ENCODE measurements at places on chromosomes 4 and X.

GRCh38 chr4:7830747-7831146 lies 108.9 kb downstream of the AFAP1 start:
- no peak for DNase-seq

DNA sequence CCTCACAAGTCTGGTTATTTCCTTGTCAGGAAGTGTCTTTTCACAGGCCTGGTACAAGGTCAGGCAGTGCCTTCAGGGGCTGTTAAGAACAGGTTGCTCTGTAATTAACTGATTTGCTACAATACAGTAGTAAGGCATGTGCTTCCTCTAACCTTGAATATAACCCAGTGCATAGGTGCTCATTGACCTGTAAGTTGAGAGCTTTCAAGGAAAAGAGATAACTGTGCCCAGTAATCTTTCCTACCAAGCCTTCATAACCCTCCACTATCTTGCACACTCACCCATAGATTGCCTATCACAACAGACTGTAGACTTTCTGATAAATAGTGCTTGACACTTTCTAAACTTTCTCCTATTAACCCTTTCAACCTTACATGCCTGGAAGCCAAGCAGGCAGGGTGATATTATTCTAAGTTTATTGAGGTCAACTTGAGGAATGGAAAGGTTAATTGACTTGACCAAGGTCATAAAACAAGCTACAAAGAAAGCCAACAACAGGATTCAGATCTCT lies 148.1 kb downstream of the PPARGC1A start:
- DNase-seq, result no peak

GRCh38 chr4:75040703-75041102 lies 107.8 kb downstream of the PARM1 start:
- DNase-seq, result no peak

GRCh38 chr4:7199129-7199725 lies 6.9 kb downstream of the SORCS2 start:
- no peak for DNase-seq

DNA sequence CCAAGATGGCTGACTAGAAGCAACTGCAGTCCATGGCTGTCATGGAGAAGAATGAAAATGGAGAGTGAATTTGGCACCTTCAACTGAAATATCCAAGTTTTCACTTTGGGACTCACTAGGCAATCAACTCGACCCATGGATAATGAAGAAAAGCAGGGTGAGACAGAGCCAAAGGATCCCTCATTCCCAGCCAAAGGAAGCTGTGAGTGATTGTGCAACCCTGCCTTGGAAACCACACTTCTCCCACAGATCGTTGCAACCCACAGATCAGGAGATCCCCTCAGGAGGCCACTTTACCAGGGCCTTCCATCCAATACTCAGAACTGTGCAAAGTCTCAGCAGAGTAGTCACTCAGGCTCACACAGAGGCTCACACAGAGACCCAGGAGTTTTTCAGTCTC lies 4.5 kb downstream of the CFAP299 start:
- no peak for DNase-seq

GRCh38 chrX:129606918-129607317 lies 47.8 kb downstream of the APLN start:
- peak; percentile 70 for DNase-seq

DNA sequence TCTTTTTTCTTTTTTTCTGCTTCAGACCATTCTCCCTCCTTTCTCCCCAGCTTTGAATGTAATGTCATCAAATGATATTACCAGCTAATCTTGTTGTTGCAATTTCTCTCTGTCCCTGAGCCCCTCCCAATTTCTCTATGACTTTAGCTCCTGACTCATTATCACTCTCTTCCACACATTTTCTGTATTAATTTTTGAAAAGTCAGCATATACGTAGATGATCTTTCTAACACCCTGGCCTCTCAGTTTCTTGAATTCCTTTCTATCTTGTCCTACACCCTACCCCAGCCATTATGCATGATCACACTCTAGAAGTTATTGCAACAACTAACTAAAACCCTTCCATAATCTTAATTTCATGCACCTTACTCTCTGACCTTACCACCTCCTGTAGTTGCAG lies 13.1 kb upstream of the TRPC3 start:
- no peak for DNase-seq

DNA sequence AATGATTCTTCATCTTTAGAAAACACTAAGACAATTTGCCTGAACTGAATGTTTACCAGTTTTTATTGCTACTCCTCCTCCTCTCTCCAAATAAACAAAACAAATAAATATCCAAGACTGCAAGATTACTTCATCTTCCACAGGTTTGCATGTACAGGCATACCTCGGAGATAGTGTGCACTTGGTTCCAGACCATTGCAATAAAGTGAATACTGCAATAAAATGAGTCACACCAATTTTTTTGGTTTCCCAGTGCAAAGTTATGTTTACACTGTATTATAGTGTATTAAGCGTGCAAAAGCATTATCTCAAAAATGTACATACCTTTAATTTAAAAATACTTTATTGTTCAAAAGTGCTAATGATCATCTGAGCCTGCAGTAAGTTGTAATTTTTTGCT lies 53.3 kb downstream of the FBXL5 start:
- no peak for DNase-seq

- DNase-seq, result peak; percentile 58
Observed at GRCh38 chr4:165355900-165356300, 22.9 kb upstream of the CPE start.

GRCh38 chr4:71270901-71271300 lies 67.9 kb upstream of the SLC4A4 start:
- no peak for DNase-seq

GRCh38 chr4:128686810-128687209 lies 122.7 kb upstream of the JADE1 start:
- no peak for DNase-seq

DNA sequence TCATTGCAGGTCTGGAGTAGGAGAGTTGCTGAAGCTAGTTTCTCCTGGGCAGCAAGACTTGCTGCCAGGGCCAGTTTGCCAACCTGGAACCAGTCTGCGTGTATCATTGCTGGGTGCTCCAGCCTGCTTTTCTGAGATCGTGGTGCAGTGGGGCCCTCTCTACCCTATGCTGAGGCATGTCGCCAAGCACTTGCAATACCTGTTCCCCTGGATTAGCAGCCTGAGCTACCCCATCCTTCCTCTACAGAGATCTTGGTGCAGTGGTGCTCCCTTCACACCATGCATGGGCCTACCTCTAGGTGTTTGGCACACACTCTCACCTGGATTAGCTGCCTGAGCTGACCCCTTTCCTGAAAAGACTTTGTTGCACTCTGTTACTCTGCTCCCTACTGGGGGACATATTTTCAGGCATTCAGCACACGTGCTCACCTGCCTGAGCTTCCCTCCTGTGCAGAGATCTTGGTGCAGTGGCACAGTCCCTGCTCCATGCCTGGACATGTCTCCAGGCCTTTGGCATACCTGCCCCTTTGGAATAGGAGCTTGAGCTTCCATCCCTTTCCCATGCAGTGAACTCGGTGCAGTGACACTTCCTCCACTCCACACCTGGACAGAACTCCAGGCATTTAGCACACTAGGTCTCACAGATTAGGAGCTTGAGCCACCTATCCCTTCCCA lies 133.7 kb upstream of the CXCL13 start:
- no peak for DNase-seq

- no peak for DNase-seq
Observed at GRCh38 chrX:40366661-40367060, 214.1 kb upstream of the ATP6AP2 start.

DNA sequence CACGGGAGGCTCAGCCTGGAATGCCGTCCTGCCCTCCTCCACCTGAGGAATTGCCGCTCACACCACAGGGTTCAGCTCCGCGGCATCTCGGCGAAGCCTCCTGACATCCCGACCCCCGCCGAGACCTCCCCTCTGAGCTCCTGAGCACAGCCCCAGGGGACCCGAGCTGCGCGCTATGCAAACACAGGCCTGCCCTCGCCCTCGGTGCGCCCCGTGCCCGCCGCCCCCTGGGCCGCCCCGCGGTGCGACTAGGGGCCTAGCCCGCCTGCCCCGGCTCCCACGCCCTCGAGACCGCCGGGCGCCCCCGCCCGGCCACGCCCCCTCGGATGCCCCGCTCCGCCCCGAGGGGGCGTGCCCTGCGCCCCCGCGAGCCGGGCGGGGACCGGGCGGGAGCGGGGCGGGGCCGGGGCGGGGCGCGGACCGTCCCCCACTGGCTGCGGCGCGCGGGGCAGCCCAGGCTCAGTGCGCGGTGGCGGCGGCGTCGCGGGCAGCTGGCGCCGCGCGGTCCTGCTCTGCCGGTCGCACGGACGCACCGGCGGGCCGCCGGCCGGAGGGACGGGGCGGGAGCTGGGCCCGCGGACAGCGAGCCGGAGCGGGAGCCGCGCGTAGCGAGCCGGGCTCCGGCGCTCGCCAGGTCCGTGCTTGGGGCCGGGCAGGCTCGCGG lies at the start of gene FGFR3:
Gene FGFR3, plus strand, starts transcription at position 462 of the 664 bp plus-strand sequence. CDS start 642 bp downstream, outside the sequence.
- peak; percentile 35 for DNase-seq

DNA sequence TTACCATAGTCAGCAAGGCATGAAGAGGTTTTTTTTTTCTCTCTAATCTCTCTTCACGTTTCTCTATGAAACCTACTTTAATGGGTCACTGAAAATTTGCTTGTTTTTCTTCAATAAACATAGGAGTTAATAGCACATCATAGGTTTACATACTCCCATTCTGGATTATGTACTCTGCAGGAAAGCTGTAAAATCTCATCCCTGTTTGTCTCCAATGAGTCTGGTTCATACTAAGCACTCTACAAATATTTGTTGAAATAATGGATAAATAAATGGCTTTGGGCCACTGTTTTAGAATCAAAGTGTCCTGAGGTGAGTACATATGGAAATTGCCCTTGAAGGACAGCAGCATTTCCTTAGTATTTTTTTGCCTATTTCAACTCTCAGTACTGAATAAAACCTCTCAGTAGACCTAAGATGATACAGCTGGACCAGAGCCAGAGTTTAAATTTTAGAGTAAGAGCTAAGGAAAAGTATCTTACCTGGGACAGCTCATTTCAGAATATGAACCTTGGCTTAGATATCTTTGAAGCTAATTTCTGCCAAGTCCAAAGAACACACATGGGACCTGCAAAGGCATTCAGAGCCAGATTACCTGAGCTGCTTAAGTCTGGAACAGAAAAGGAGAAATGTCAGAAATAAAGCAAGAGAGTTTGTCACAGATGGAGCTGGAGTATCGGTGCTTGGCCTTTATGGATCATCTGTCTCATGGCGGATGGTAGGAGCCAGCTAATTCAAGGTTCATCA lies 34.4 kb downstream of the PF4 start:
- DNase-seq, result no peak

DNA sequence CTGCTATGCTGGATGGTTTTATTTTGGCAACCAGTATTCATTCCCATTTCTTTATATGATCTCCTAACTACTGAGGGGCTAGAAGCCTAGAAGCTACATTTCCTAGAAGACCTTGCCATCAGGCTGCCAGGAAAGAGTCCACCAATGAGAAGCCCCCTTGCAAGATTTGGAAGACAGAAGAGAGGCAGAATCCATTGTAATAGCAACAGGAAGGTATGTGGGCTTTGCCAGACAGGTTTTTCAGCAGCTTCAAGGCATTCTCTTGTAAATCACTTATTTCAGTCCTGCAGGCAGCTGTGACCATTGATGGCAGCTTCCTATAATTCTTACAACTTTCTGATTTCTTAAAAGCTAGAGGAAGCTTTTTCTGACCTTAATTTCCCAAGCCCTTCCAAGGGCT lies 148.3 kb upstream of the NHS start:
- DNase-seq, result no peak

GRCh38 chrX:52271206-52271605 lies 86.5 kb downstream of the MAGED4 start:
- DNase-seq, result no peak

GRCh38 chrX:154436374-154436982 lies 476 bp upstream of the GDI1 start:
- DNase-seq, result peak; percentile 33

DNA sequence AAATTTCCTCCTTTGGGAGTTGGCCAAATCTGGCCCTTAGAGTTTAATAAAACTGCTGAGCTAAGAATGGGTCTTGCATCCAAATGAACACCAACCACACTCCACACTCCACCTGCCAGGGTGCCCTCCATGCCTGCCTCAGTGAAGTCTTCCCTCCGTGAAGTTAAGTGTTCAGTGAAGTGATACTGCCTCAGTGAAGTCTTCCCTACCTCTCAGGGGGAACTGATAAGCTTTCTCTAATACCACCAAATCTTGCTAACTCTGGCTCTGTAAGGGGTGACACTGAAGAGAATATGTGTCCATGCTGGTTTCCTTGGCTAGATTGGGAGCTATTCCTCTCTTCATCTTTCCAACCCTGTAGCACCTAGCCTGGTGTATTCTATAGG lies 27.9 kb downstream of the MED28 start:
- DNase-seq, result no peak

- peak; percentile 83 for DNase-seq
Observed at GRCh38 chrX:40651620-40652223, 4.4 kb upstream of the CXorf38 start.

DNA sequence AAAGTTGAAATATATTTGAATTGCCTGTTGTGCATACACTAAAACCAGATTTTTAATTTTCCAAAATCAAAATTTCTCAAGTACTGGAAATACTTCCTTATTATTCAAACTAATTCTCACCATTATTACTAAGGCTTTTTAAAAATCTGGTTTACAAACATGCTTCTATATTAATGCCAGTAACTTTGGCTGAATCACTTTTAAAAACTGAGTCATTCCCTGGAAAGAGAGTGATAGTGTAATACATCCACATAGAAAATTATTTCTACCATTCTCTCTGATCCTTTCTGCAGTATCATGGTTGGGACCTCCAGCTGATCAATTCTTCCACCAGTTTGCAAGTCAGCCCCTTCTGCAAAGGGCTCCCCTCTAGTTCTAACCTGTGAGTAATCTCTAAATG lies 165.3 kb upstream of the FAM241A start:
- no peak for DNase-seq

- no peak for DNase-seq
Observed at GRCh38 chr4:168781341-168781740, 228.7 kb downstream of the CBR4 start.

DNA sequence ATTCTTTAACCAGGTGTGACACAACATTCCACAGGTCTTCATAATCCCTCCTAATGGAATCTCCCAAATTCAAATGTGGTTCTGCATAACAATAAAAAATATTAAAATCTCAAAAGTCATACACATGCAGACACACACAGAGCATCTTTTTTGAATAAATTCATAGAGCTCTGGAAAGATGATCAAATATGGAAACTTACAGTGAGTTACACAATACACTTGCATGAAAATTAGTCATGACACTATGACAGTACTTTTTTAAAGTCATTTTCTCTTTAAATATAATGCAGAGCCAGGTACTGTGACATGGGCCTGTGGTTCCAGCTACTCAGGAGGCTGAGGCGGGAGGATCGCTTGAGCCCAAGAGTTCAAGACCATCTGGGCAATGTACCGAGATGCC lies 38.9 kb downstream of the DDX60L start:
- no peak for DNase-seq

DNA sequence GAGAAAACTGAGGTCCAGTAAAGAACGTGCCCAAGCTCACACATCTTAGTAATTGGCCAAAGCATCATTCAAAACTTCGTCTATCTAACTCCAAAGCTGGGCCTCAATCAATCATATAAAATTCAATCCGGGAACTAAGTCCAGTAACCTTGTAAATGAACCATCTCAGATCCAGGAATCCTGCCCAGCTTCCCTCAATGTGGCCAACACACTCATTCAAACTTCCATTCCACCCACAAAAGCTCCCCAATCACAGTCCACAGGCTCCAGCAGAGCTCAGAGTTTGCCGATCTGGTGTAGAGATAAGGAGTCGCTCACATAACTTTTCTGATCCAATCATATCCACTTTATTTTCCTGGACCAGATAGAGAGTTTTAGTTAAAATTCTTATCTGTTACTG lies 144.8 kb downstream of the SPATA18 start:
- DNase-seq, result no peak

- DNase-seq, result peak; percentile 63
Observed at GRCh38 chr4:184648313-184649025, 778 bp downstream of the CASP3 start.
